ENCODE measurements at places on chromosomes 12 and 14.

GRCh38 chr12:91922674-91923073, 223.0 kb downstream of the BTG1 start:
- DNase-seq: no peak

DNA sequence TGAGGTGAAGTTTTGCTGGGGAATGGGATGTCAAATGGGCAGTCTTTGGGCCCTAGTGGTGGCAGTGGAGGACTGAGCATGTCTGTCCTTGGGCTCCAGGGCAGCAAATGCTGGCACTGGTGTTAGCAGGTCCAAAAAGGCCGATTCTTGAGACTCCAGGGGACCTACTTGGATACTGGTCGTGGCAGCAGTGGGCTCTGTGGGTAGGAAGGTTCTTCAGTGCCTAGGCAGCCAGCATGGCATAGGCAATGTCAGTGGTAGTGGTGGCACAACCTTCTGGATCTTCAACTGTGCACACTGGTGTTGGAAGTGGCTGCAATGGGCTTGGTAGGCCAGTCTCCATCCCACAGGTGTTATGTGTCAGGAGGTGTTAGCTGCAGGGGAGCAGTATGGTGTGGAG, 334.7 kb upstream of the KITLG start:
- DNase-seq: no peak

- DNase-seq: no peak
Observed at GRCh38 chr14:55500219-55500701, 59.8 kb upstream of the TBPL2 start.

GRCh38 chr12:4648104-4648500, 749 bp downstream of the AKAP3 start:
- no peak for DNase-seq

DNA sequence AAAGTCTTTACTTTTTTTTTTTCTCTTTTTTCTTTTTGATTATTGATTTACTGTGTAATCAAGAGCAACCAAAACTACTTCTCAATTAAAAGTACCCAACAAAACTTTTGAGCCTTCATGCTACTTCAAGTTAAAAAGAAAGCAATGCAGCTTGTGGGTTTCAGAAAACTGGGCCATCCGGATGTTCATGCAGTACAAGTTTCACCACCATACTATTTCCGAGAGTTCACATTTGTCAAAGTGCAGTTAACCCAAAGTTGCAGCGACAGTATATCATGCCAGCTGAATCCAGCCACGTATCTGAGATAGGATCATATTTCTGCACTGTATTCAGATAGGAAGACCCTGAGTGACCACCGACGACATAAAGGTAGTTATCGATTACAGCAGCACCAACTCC, 33.0 kb downstream of the KLHL28 start:
- DNase-seq: no peak

GRCh38 chr12:64351265-64351664, 39.3 kb downstream of the C12orf56 start:
- no peak for DNase-seq

DNA sequence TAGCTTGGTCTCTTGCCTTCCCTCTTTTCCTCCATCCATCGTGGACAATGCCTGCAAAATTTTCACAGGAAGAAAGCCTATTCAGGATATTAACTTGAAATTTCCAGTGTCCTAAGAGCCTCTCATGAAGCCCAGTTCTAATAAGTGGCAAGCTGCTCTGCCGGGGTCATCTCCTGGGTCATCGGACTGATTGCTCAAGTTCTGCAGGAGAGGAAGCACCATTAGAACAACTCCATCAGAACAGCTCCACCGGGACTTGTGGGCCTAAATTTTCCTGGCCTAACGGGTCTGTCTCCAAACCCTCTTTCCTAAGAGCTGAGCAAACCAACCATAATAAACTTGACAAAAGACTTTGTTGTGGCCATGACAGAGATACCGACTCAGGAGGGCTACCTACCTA, 13.9 kb downstream of the ERG28 start:
- no peak for DNase-seq

DNA sequence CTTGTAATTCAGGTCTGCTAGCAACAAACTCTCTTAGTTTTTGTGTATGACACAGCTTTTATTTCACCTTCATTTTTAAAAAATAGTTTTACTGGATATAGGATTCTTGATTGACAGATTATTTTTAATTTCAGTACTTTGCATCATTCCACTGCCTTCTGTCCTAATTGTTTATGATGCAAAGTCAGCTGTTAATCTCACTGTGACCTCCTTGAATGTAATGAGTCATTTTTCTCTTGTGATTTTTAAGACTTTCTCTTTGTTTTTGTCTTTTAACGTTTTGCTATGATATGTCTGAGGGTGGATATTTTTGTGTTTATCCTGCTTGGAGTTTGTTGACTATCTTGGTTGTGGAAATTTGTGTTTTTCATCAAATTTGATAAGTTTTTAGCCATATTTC, 126.3 kb upstream of the FBXO33 start:
- DNase-seq: no peak

All from NCI-H2081 treated with DMSO at 0.1 percent for 48 hours (cell line).